BJ (cell line): ENCODE measurements at places on chromosomes 11 and 22.

- no peak for DNase-seq
Measured at GRCh38 chr11:85658180-85658579, 6.7 kb downstream of the CREBZF start.

DNA sequence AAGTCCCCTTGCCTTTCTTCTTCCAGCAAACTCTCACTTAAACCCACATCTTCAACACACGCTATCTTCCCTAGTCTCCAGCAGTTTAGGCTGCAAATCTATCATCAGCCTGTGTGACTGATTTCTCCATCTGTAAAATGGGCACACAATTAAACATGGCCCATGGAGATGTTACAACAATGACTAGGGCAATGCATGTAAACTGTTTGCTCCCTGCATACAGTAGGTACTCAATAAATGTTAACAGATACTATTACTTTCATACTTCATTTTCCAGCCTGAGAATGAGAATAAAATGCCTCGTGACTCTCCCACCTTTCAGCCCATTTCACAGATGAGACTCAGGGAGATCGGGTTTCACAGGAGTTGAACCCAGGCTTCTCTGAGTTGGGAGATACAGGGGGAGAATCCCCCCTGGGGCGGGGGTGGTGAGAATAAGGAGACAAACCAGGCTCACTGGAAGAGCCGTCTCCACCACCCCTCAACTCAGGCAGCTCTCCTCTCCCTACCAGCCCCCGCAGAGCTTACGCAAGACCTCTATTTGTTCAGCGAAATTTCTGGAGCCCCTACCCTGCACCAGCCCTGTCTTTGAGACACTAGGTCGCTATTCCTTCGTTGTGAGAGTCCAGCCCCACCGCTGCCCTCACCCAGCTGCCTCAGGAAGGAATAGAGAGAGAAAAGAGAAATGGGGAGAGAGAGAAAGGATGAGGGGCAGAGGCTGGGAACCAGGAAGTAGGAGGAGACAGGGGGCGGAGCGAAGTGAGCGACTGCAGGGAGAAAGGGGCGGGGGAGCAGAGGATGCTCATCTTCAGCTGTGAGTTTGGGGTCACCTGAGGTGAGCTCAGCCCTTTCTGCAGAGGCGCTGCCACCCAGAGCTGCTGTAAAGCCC, 42.1 kb upstream of the KLHL35 start:
- DNase-seq: no peak

DNA sequence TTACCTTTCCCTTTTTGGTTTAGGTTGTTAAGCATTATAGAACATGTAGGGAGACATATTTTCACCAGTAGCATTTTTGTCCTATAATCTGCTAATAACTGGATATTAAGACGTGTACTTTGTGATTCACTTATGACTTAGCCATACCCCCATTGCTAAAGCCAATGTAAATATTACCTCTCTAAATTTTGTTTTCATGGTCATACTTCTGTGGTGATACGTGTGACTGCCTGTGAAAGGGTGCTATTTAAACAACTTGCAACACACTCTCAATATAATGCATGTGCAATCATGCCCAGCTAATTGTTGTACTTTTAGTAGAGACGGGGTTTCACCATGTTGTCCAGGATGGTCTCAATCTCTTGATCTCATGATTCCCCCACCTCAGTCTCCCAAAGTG, 36.2 kb upstream of the PAK1 start:
- no peak for DNase-seq

- DNase-seq: no peak
Measured at GRCh38 chr22:36155702-36156101, 4.9 kb downstream of the APOL3 start.

- peak; percentile 94 for DNase-seq
Measured at GRCh38 chr11:68012843-68013610, 2.9 kb downstream of the ALDH3B1 start.

- no peak for DNase-seq
Measured at GRCh38 chr22:26367402-26368245, 61.4 kb upstream of the ASPHD2 start.

GRCh38 chr11:114986365-114986764, 308.0 kb downstream of the NXPE2 start:
- DNase-seq: no peak

GRCh38 chr11:120180551-120181232, 30.1 kb upstream of the OAF start:
- no peak for DNase-seq

- no peak for DNase-seq
Measured at GRCh38 chr11:69425895-69426544, 55.4 kb upstream of the LINC01488 start.

DNA sequence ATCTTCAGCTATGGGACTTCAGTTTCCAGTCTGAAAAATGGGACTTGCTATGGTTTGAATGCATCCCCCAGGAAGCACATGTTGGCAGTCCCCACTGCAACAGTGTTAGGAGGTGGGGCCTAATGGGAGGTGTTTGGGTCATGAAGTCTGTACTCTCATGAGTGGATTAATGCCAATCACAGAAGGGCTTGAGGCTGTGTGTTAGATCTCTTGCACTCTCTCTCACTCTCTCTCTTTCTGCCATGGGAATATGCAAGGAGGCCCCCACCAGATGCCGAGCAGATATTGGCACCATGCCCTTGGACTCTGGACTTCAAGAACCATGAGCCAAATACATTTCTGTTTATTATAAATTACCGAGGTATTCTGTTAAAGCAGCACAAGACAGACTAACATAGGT, 7.8 kb upstream of the AP1B1 start:
- no peak for DNase-seq

- DNase-seq: no peak
Measured at GRCh38 chr11:31689559-31689958, 121.6 kb downstream of the PAX6 start.

- no peak for DNase-seq
Measured at GRCh38 chr11:118649941-118650340, 29.5 kb downstream of the TREH start.

- DNase-seq: no peak
Measured at GRCh38 chr11:85627332-85627997, at the start of gene DLG2. Gene DLG2, minus strand, starts transcription at chr11:85627344.

- no peak for DNase-seq
Measured at GRCh38 chr11:30426781-30427180, 103.9 kb downstream of the ARL14EP start.

GRCh38 chr22:20131597-20131858, at the start of gene ZDHHC8:
Gene ZDHHC8, plus strand, starts transcription at chr22:20131804. Its CDS starts 144 bp downstream, at chr22:20131948.
- DNase-seq: no peak

GRCh38 chr11:15901054-15901453, 455.3 kb downstream of the SOX6 start:
- DNase-seq: no peak

GRCh38 chr11:19083166-19083565, 22.6 kb upstream of the MRGPRX2 start:
- no peak for DNase-seq

DNA sequence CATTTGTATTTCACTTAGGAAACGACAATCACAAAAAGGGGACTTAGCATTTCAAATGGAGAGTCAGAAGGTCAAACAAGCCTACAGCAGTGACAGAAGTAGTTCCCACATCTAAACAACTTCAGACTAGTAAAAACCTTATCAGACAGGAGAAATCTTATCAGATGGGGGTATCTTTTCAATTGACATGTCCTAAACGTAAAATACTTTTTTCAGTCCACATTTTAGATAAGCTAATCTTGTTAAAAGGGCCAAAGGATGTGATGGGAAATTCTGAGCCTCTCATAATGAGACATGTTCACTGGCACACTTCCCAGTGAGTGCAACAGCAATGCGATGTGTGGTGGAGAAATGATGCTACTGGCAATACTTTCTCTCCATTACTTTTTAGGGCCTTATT, 2.4 kb downstream of the MAPK1 start:
- peak; percentile 39 for DNase-seq
